ENCODE measurements at places on chromosomes 11 and 22. TPM values are rescaled to one million over a fixed set of nuclear protein-coding genes. Genes with fewer than 3 reads are reported as not detected.

DNA sequence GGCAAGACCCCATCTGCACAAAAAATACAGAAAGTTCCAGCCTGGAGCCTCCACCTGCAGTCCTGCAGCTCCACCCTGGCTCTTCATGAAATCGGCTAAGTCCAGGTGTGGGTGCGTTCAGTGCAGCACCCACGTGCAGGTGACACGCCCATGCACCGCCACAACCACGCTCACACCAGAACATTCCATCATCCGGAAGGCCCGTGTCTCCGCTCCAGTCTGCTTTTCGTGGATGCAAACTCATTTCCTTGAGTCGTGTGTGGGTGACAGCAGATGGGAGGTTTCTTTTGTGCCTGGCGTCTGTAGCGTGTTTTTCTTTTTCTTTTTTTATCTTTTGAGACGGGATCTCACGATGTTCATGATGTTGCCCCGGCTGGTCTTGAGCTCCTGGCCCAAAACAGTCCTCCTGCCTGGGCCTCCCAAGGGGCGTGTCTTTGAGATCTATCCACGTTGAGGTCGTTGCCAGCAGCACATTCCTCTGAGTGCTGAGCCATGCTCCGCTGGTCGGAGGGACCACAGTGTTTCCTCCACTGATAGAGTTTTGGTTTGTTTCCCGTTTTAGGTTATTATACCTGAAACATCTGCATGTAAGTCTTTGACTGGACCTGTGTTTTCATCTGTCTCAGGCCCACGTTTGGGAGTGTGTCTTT is 7.2 kb downstream of the PTDSS2 start:
- no peaks in the 10 kb centered on the region for H3K4me1 ChIP-seq
- no peak overlapping the region for H3K27ac ChIP-seq
- DNase-seq: no peak
- no peaks in the 10 kb centered on the region for H3K27me3 ChIP-seq
- H3K36me3 ChIP-seq: peaks cover 43% of the 10 kb centered on the region

- no peaks in the 10 kb centered on the region for H3K36me3 ChIP-seq
- no peak overlapping the region for H3K4me3 ChIP-seq
- no peaks in the 10 kb centered on the region for H3K4me1 ChIP-seq
- no peak overlapping the region for H3K27ac ChIP-seq
- peak; percentile 16 for DNase-seq
- peaks cover 1% of the 10 kb centered on the region for H3K27me3 ChIP-seq
Observed at GRCh38 chr11:82701847-82702520, 31.7 kb downstream of the FAM181B start.

GRCh38 chr11:130100381-130101095 is 30.8 kb downstream of the APLP2 start:
- peaks cover 5% of the 10 kb centered on the region for H3K4me1 ChIP-seq
- no peak overlapping the region for H3K4me3 ChIP-seq
- DNase-seq: no peak
- H3K27me3 ChIP-seq: peaks cover 22% of the 10 kb centered on the region
- no peak overlapping the region for H3K27ac ChIP-seq

GRCh38 chr11:133240908-133241655 is 291.2 kb downstream of the OPCML start:
- H3K4me3 ChIP-seq: no peak overlapping the region
- DNase-seq: no peak
- H3K4me1 ChIP-seq: no peaks in the 10 kb centered on the region
- no peaks in the 10 kb centered on the region for H3K36me3 ChIP-seq
- H3K27ac ChIP-seq: no peak overlapping the region

CEND1 gene
- 0.90 TPM for total RNA-seq

ALX4 gene
- total RNA-seq: not detected

DNA sequence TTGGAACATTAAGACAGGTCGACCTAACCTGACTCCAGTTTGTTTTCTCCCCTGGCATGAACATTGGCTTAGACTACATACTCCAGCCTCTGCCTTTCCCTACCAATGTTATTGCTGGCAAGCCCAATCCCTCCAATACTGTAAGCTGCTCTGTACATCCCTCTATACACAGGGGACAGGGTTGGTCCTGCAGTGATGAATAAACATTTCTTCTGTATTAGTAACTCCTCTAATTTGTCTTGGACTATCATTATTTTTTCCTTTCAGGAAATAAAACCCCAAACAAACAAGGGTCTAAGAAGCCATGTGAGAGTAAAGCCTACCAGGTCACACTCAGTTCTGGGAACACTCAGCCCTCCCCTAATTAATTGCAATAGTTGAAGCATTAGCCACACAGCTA is 35.1 kb upstream of the FJX1 start:
- H3K4me1 ChIP-seq: peaks cover 29% of the 10 kb centered on the region
- DNase-seq: peak; percentile 56
- no peaks in the 10 kb centered on the region for H3K27me3 ChIP-seq
- no peak overlapping the region for H3K4me3 ChIP-seq
- no peaks in the 10 kb centered on the region for H3K36me3 ChIP-seq

CDHR5 gene
- not detected for total RNA-seq

LRRC74B gene
- total RNA-seq: not detected

- no peak for DNase-seq
- no peaks in the 10 kb centered on the region for H3K27me3 ChIP-seq
- peaks cover 15% of the 10 kb centered on the region for H3K36me3 ChIP-seq
- no peak overlapping the region for H3K27ac ChIP-seq
- H3K4me1 ChIP-seq: no peaks in the 10 kb centered on the region
Observed at GRCh38 chr11:77730789-77731188, 89.7 kb downstream of the RSF1 start.

- DNase-seq: no peak
- H3K27me3 ChIP-seq: peaks cover 3% of the 10 kb centered on the region
- H3K4me1 ChIP-seq: no peaks in the 10 kb centered on the region
- H3K4me3 ChIP-seq: no peak overlapping the region
Observed at GRCh38 chr11:102812188-102812587, 14.2 kb upstream of the MMP1 start.

KCNQ1OT1 gene
- 1.9 TPM for total RNA-seq
